ENCODE measurements at places on chromosomes 11 and 22. TPM values are rescaled to one million over a fixed set of nuclear protein-coding genes. Genes with fewer than 3 reads are reported as not detected.

GRCh38 chr11:83819931-83820549, 533.9 kb upstream of the CCDC90B start:
- H3K4me3 ChIP-seq: no peak overlapping the region
- H3K27me3 ChIP-seq: no peaks in the 10 kb centered on the region
- no peak for DNase-seq
- H3K27ac ChIP-seq: no peak overlapping the region
- H3K4me1 ChIP-seq: no peaks in the 10 kb centered on the region

- H3K36me3 ChIP-seq: no peaks in the 10 kb centered on the region
- DNase-seq: no peak
- H3K27ac ChIP-seq: peak overlapping the region; percentile 97
- peak overlapping the region; percentile 80 for H3K4me3 ChIP-seq
Measured at GRCh38 chr22:41687901-41688364, 734 bp downstream of the SNU13 start.

GRCh38 chr11:8561461-8561860, 32.6 kb downstream of the STK33 start:
- no peak overlapping the region for H3K4me3 ChIP-seq
- no peaks in the 10 kb centered on the region for H3K4me1 ChIP-seq
- H3K27me3 ChIP-seq: no peaks in the 10 kb centered on the region
- no peak for DNase-seq
- H3K27ac ChIP-seq: no peak overlapping the region

DNA sequence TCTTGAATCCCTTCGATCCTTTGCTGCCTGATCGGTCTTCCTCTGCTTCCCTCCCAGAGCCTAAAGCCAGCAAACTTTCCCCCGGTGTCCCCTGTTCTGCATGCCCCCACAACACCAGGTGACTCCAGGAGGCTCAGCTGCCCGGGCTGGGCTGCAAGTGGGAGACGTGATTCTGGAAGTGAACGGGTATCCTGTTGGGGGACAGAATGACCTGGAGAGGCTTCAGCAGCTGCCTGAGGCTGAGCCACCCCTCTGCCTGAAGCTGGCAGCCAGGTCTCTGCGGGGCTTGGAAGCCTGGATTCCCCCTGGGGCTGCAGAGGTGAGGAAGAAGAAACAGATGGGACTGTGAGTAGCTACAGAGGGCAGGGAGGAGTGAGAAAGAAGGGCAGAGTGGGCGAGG, 3.6 kb downstream of the NHERF4 start:
- no peak overlapping the region for H3K4me3 ChIP-seq
- no peaks in the 10 kb centered on the region for H3K27me3 ChIP-seq
- no peak overlapping the region for H3K27ac ChIP-seq

DNA sequence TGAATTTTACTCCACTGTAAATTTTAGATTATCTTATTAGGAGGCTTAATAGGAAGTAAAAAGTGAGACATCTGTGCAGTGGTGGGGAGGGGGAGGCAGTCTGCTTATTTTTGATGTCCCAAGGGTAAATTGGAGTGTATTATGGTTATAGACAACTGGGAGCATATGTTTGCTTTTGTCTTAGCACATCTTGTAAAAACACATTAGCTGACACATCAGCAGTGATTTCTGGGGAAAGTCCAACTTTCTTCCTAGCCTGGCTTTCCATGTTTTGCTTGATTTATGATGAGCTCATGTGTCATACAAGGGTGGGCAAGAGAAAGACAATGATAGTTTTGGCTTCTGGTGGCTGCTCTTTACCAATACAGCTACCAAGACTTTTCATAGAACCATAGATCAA, 4.0 kb downstream of the ANO3 start:
- no peak overlapping the region for H3K4me3 ChIP-seq
- no peak overlapping the region for H3K27ac ChIP-seq
- peaks cover 4% of the 10 kb centered on the region for H3K27me3 ChIP-seq

- H3K27ac ChIP-seq: no peak overlapping the region
- H3K27me3 ChIP-seq: no peaks in the 10 kb centered on the region
- no peaks in the 10 kb centered on the region for H3K36me3 ChIP-seq
- H3K4me1 ChIP-seq: no peaks in the 10 kb centered on the region
- H3K4me3 ChIP-seq: no peak overlapping the region
Measured at GRCh38 chr11:115627071-115627470, 122.9 kb upstream of the CADM1 start.

OR8A1 gene
- not detected for total RNA-seq

- no peak overlapping the region for H3K27ac ChIP-seq
- peaks cover 4% of the 10 kb centered on the region for H3K36me3 ChIP-seq
- no peak for DNase-seq
- H3K4me3 ChIP-seq: no peak overlapping the region
- H3K27me3 ChIP-seq: no peaks in the 10 kb centered on the region
Measured at GRCh38 chr22:35758394-35758793, 40.7 kb downstream of the APOL5 start.

Data from colonic mucosa (tissue), 4 donors.